ENCODE measurements at places on chromosomes 5 and 9.

- DNase-seq = no peak
Measured at GRCh38 chr5:113264046-113264445, 170.7 kb downstream of the TSSK1B start.

- no peak for DNase-seq
Measured at GRCh38 chr9:77827104-77827784, 179.1 kb upstream of the GNA14 start.

GRCh38 chr5:171783051-171783450 is 2.6 kb upstream of the SMIM23 start:
- DNase-seq = no peak

GRCh38 chr5:93122446-93122845 is 458.6 kb downstream of the NR2F1-AS1 start:
- no peak for DNase-seq

- no peak for DNase-seq
Measured at GRCh38 chr9:12464910-12465512, 228.2 kb upstream of the TYRP1 start.
